ENCODE measurements at places on chromosomes 11 and 22. TPM values are rescaled to one million over a fixed set of nuclear protein-coding genes. Genes with fewer than 3 reads are reported as not detected.

GRCh38 chr11:66369073-66369894, 2.3 kb downstream of the SLC29A2 start:
- no peak for DNase-seq

GRCh38 chr11:133978794-133979193, 22.0 kb upstream of the IGSF9B start:
- DNase-seq = no peak

GRCh38 chr11:71927820-71928736, at the start of gene XNDC1N:
Gene XNDC1N (minus strand): TSS chr11:71928594. CDS start chr11:71923353, 5,241 bp downstream.
- DNase-seq = peak; percentile 90

DNA sequence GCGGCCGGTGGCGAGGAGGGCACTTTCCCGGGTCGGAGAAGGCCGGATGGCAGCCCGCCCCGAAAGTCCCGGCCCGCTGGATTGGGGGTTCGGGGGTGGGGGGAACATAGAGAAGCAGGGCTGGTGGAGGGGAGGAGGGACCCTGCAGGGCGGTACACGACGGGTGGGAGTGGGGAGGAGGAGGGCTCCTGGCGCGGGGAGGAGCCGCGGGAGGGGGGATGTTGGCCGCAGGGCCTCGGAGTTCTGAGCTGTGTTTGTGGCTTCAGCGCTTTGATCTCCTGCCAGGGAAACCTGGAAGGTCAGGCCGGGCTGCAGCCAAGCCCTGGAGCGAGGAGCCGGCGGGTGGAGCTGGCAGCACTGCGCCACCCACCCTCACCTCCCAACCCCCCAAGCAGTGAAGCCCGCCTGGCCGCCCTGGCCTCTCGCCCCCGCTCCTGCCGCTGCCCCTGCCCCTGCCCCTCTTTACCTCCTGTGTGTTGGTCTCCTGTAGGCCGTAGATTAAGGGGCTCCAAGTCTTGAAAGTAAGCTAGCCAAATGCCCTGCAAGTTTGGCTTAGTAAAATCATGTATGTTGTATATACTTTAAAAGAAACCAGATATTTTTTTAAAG, 30.9 kb downstream of the C22orf31 start:
- DNase-seq = peak; percentile 83

GRCh38 chr22:20532256-20532993, 25.0 kb downstream of the MED15 start:
- peak; percentile 44 for DNase-seq

DNA sequence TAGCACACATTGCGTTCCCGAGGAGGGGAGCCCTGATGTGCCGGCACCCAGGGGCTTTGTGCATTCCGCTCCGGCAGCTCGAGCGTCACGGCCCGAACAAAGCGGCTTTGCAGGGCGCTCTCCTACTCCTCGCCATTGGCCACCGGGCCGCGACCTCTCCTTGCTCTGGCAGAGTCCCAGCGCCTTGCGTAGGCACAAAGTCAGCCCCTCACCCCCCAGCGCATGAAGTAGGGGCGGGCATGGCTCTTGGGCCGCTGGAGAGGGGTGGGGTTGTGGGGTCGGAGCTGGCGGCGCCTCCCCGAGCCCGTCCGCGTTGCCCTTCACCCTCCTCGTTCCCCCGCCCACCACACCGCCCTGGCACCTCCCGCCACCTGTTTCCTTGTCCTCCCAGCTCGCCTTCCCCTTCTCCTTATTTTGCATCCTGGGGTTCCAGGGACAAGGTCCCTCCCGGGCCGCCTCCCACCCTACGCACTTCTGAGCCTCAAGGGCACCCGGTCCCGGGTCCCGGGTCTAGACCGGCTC, 753 bp upstream of the PPARA start:
- DNase-seq = peak; percentile 30

DNA sequence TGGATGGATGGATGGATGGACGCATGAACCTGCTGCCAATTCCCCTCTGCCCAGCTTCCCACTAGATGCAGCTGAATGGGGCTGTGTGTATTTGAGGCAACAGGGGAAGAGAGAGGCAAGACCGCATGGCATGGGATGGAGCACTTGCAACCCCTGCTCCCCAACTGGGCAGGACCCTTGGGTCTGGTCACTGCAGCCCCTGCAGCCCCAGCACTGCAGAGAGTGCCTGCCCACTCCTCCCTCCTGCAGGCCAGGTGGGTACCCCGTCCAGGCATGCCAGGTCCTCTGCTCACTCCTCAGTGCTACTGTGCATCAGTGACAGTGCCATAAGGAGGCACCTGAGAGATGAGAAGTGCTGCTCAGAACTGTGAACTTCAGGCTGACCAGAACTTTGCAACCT, 40.3 kb downstream of the OSBPL5 start:
- DNase-seq = no peak

DNA sequence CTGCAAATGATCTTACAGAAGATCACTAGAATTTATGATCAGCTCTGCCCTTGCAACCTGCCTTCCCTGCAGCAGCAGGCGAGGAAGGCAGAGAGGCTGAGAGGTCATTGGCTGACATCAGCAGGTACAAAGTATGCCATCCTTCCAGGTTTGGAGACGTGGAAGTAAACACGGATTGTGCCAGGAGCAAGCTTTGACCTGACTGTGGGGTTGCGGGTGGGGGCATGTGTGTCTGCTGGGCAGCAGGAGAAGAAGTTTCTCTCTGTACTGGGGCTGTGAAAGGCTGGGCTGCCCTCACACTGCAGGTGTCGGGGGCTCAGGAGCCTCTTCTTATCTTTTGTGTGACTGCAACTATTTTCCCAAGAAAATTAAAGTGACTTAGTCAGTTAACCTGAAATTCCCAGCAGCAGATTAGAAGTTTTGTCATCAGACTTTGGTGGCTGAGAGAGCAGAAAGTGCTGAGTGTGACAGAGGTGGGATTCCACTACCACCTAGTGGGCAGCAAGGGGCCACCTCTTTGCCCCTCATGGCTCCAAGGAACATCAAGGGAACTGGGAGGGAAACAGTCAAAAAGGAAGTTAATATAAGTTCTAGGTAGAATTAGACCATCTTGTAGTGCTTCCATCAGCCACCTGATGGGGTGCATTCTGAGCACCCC, 565.9 kb downstream of the ETS1 start:
- no peak for DNase-seq

DNA sequence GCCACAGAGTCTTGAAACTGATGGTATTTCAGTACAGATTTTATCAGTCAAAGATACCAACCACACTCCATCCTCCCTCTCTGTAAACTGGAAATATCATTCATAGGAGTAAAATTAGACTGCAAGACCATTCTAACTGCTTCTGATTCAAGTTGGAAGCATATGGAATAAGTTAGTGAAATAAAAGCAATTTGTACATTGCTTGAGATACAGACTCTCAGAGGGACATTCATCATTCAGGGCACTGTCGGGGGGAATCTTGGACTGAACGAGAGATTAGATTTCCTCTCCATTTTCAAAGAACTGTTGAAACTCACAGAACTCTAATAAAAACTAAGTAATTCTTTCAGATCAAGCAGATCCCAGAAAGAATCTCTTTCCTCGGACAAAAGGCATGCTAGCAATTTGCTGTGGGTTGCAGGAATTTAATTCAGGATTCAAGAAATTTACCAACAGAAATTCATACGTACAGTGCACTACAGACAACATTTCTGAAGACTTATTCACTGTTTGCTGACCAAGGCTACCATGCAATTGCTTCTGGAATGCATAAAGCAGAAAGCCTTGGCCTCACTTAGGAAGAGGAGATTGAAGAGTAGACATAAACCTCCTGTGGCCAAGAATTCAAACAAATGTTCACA, 34.1 kb downstream of the PAMR1 start:
- DNase-seq = peak; percentile 77

Gene RCOR2
- 1.7 TPM for total RNA-seq

Gene OAF
- total RNA-seq = 29.0 TPM

Gene RBMXL2
- not detected for total RNA-seq

Gene GGTLC3
- total RNA-seq = not detected

Gene BIK
- total RNA-seq = 0.86 TPM

Gene OR52N1
- not detected for total RNA-seq

Measured in fibroblast of villous mesenchyme (primary cell).